Stimulated activated CD4-positive, alpha-beta T cell treated with anti-CD3 and anti-CD28 coated beads, Interleukin-12 subunit alpha, Interleukin-12 subunit beta, amount 100 ng/mL, for 4 hours (primary cell): ENCODE measurements at places on chromosomes 7 and 10.

DNA sequence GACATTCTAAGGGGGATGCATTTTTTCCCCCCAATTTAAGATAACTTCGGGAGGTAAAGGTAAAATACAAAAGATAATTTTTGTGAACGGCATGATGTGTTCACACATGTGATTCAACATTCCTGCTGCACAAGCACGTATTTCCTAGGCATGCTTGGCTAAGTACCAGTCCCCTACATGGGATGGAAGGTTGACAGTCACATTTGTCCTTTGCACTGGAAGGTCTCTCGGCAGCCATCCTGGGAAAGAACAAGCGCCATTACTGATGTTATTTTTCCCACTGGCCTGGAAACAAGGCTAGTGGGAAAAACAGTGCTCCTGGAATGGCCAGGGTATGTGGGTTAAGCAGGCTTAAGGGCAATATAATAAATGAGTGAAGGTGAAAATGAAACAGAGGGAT lies 276.2 kb upstream of the AOAH start:
- no peak for DNase-seq

GRCh38 chr7:30091491-30091912 lies 43.3 kb upstream of the MTURN start:
- no peak for DNase-seq

DNA sequence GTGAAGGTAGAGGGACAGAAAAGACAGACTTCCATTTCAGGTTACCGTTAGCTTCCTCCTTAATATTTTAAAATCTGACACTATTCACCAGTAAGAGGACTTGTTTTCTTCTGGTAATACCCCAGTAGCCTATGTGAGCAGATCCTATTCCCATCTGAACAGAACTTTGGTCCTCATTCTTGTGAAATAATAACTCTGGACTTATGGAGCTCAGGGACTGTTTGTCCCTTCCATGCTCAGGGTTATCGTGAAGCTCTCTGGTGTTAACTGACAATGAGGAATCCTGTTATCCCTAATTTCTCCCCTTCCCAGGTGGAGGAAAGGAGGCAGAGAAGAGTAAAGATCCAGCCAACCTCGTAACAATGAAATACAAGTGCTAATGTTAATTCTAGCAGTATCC lies 47.0 kb upstream of the ANKRD1 start:
- DNase-seq = no peak

- DNase-seq = no peak
Observed at GRCh38 chr10:113613977-113614690, 49.7 kb downstream of the NRAP start.

DNA sequence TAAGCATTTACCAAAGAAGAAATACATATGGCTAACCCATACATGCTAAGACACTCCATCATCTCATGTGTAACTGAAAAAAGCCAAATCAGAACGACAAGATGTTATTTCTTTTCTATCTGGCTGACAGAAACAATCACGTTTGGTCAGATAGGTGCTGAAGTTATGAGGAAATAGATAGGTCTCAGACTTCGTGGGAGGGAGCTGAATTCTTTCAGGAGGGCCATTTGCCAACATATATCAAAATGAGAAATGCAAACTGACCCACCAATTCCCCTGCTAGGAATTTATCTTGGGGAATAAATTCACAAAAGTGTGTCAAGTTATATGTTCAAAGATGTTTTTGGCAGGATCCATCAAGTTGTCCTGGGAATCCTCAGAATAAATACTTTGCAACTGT lies 32.6 kb downstream of the SH3PXD2A start:
- DNase-seq = no peak

GRCh38 chr10:13743101-13743693 lies 156.4 kb downstream of the PRPF18 start:
- DNase-seq = no peak
